ENCODE measurements at places on chromosomes 11 and 22.
A peak's percentile ranks its signal among the peaks of the same experiment; 100 is the strongest.

- no peak for DNase-seq
Observed at GRCh38 chr11:63282579-63282978, 39.2 kb upstream of the SLC22A25 start.

GRCh38 chr22:45493286-45493771 lies 9.4 kb upstream of the FBLN1 start:
- no peak for DNase-seq

DNA sequence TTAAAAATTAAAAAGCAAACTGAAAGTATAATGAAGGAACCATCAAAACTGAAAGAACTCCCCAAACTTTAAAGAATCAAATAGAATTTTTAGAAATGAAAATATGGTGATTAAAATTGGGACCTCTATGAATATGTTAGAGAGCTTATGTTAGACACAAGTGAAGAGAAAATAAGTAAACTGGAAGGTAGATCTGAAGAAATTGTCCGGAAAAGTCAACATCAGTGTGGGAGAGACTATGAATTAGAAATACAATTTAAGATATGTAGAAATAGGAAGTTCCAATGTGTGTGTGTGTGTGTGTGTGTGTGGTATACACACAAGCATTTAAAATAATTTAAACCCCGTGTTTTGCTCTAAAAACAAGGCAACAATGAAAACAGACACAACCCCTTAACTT lies 4.9 kb upstream of the OR8B4 start:
- no peak for DNase-seq

GRCh38 chr11:47863189-47863897 lies 15.2 kb upstream of the NUP160 start:
- peak; percentile 45 for DNase-seq

- DNase-seq = no peak
Observed at GRCh38 chr11:115860246-115860645, 356.0 kb upstream of the CADM1 start.

- DNase-seq = peak; percentile 90
Observed at GRCh38 chr11:5910540-5910939, 17.5 kb downstream of the OR52E5 start.

GRCh38 chr11:126890561-126890960 lies 110.0 kb downstream of the KIRREL3 start:
- peak; percentile 8 for DNase-seq

GRCh38 chr11:10930224-10930971 lies 72.5 kb upstream of the ZBED5 start:
- peak; percentile 75 for DNase-seq

- DNase-seq = no peak
Observed at GRCh38 chr11:86798988-86799387, 1.4 kb upstream of the PRSS23 start.

GRCh38 chr22:37197451-37198257 lies 9.6 kb upstream of the C1QTNF6 start:
- DNase-seq = peak; percentile 73

DNA sequence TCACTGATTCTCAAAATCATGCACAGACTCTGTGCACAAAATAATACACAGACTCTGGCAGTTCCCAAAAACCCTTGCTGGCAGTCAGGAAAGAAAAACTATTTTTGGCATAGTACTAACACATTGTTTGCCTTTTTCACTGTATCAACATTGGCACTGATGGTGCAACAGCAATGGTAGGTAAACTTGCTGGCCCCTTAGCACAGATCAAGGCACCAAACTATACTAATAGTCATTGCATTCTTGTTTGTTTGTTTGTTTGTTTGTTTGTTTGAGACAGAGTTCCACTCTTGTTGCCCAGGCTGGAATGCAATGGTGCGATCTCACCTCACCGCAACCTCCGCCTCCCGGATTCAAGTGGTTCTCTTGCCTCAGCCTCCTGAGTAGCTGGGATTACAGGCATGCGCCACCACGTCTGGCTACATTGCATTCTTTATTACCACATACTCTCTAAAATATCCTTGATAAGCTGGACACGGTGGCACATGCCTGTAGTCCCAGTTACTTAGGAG lies 81.0 kb upstream of the SLC6A5 start:
- no peak for DNase-seq

- no peak for DNase-seq
Observed at GRCh38 chr11:130486391-130486836, 38.0 kb downstream of the ADAMTS15 start.

GRCh38 chr22:39896313-39896996 lies 2.9 kb upstream of the ENTHD1 start:
- DNase-seq = no peak

DNA sequence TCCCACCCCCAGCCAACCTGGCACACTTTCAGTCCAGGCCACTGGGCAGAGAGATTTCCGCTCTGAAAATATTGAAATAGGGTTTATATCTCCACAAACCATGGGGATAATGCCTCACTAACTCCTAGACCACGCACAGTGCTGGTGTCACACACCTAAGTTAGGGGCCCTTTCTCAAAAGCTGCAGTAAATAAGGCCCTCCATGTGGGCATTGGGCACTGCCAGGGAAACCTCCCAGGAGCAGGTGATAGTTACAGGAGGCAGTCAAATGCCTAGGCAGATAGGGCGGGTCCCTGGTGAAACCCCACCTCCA lies 3.1 kb upstream of the IL10RA start:
- DNase-seq = no peak

DNA sequence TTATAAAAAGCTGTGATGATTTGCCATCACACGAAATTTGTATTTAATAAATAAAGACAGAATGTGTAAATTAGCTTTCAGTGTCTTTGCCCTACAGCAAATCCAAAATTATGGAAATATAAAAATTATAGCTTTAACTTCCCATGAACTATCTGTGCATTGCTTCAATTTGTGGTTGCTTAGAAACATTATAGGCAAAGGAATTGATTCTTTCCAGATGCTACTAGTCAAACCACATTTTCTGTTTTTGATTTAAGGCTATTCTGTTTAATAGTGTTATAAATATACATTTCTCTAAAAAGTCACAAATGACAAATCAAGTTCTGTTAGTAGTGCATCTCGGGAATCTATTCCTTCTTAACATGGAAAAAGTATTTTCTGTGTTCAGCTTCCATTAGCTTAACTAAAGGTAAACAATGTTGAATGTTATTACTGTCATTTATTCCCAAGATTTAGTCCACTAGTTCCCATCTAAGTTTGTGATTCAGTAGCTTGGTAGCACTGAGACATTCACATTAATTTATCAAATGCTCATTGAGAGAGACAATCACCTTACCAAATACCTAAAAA lies 1086.3 kb upstream of the CCDC90B start:
- DNase-seq = no peak
